ENCODE measurements at places on chromosomes 2 and 18.
A peak's percentile ranks its signal among the peaks of the same experiment; 100 is the strongest.

GRCh38 chr2:134290358-134290757 lies 36.5 kb downstream of the MGAT5 start:
- DNase-seq: peak; percentile 67

DNA sequence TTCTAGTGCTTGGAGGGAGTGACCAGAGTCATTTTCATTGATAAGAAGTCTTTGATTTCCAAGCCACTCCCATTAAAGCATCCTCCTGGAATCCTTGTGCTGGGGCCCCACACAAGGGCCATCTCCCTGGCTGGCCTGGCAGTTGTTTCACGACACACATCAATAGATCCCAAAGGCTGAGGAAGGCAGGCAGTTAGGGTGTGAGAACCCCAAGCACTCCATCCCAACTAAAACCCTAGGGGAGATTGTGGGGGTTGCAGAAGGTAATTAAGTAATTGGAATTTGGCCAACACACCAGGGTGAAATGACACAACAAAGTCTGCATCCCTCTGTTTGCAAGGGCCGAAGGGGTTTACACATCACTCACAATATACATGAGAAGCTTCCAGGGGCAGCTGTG lies 578.1 kb upstream of the SYT4 start:
- no peak for DNase-seq

GRCh38 chr2:166249318-166249717 lies 121.5 kb upstream of the SCN1A start:
- no peak for DNase-seq

DNA sequence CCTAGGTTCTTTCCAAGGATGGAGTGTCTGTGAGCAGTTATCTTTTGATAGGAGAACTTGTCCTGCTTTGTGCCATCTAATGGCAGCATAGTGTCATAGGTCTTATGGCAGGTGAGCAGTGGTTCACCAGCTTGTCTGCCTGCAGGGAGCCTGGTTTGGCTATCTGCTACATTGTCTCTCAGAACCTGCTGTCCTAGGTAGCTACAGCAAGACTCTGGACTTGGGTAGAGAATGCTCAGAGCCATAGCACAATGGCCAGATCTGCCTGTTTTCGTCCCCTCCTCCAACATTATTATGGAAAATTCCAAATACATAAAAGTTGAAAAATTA lies 28.3 kb downstream of the AGFG1 start:
- no peak for DNase-seq

- DNase-seq: peak; percentile 56
Observed at GRCh38 chr2:144331674-144332355, 188.1 kb downstream of the ZEB2 start.

All from kidney capillary endothelial cell (primary cell).